Activated T-helper 17 cell treated with anti-CD3 and anti-CD28 coated beads, Interleukin-2, amount 50 U/mL, for 72 hours (primary cell): ENCODE measurements at places on chromosomes 2 and 18. TPM values are rescaled to one million over a fixed set of nuclear protein-coding genes. Genes with fewer than 3 reads are reported as not detected.
A peak's percentile ranks its signal among the peaks of the same experiment; 100 is the strongest.

- no peak overlapping the region for H3K27ac ChIP-seq
- no peak overlapping the region for H3K4me3 ChIP-seq
- H3K4me1 ChIP-seq = no peaks in the 10 kb centered on the region
- no peaks in the 10 kb centered on the region for H3K36me3 ChIP-seq
- ATAC-seq = no peak
Observed at GRCh38 chr2:80748592-80748991, 444.0 kb upstream of the LRRTM1 start.

DNA sequence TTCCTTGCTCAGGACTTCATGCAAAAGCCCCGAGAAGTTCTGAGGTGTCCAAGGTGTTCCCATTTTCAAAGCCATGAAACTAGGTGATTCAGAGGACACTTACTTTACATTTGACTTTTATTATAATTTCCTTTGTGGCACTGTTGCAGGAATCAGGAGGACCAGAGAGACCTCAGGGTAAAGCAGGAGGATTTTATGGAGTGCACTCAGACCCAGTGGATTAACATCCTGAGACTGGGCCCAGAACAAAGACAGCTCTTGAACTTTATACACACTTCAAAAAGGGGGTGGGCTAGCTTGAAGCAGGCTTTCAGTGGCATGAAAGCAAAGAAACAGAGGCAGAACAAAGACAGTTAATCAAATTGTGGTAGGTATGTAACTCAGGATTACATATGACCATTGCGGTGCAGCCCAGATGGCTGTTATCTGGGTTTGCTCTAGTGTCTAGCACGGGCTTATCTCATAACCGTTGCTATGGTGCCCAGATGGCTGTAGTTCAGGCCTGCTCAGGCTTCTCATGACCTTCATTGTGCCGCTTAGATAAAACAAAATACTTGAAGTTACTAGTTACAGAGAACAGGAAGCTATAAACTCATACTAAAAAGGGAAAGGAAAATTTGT lies 39.4 kb downstream of the TMEM182 start:
- H3K27ac ChIP-seq = no peak overlapping the region
- H3K4me1 ChIP-seq = peaks cover 8% of the 10 kb centered on the region
- ATAC-seq = no peak

DNA sequence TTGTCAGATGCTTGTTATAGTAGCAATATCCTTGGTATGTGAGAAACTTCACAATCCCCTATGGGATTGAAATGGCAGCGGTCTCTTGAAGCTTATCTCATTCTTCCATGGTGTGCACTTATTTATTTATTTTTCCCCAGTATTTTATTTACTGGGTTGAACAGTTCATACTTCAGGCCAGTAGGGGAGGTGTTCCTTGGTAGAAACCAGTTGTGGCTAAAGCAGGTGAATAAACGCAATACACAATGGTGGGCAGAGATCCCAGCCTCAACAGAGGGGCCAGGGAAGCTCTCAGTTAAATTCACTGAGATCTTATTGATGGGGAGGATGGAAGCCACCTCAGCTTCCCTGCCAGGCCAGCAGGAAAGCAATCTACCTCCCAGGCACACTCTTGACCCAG lies 93.7 kb upstream of the SRD5A2 start:
- H3K36me3 ChIP-seq = no peaks in the 10 kb centered on the region
- H3K27ac ChIP-seq = no peak overlapping the region
- ATAC-seq = no peak

DES gene
- total RNA-seq = not detected

DNA sequence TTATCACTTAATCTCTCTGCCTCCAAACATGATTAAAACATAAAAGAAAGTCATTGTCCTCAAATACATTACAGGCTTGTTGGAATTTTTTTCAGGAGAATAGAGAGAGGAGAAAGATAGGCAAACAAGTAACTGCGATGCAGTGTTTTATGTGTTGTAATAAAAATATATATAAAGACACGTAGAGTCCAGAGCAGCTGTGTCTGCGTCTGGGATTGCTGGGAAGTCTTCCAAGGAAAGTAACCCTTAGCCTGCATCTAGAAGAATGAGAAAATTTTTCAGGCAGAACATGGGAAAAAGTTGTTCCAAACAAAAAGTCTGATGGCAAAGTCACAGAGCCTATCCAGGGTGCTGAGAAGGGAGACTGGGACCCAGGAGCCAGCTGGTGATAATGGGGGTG lies 91.8 kb upstream of the ST6GAL2 start:
- H3K27ac ChIP-seq = no peak overlapping the region
- no peak for ATAC-seq
- no peak overlapping the region for H3K4me3 ChIP-seq

- H3K27me3 ChIP-seq = peaks cover 4% of the 10 kb centered on the region
- ATAC-seq = no peak
- H3K4me3 ChIP-seq = no peak overlapping the region
Observed at GRCh38 chr2:100256416-100256815, 65.9 kb downstream of the LONRF2 start.

DNA sequence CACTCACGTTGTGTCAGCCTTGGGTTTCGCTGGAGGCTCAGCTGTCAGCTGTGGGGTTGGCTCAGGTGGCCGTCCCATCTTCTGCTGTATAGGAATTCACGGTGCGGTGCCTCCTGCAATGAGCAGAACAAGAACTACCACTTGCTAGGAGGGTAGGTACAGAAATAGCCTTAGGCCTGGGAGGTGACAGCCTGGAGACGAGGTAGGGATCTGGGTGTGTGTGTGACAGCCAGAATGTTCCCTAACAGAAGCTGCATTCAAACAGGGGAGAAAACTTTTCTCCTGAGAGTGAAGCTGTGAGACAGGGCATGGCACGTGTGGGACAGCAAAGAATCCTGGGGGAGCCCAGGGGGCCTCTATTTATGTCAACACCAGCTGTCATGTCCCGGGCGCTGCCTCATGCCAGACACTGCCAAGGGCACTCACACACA lies 8.4 kb upstream of the MAL start:
- ATAC-seq = no peak
- no peaks in the 10 kb centered on the region for H3K36me3 ChIP-seq
- no peaks in the 10 kb centered on the region for H3K27me3 ChIP-seq
- no peak overlapping the region for H3K27ac ChIP-seq
- H3K4me1 ChIP-seq = no peaks in the 10 kb centered on the region

GAREM2 gene
- total RNA-seq = 2.1 TPM

DNA sequence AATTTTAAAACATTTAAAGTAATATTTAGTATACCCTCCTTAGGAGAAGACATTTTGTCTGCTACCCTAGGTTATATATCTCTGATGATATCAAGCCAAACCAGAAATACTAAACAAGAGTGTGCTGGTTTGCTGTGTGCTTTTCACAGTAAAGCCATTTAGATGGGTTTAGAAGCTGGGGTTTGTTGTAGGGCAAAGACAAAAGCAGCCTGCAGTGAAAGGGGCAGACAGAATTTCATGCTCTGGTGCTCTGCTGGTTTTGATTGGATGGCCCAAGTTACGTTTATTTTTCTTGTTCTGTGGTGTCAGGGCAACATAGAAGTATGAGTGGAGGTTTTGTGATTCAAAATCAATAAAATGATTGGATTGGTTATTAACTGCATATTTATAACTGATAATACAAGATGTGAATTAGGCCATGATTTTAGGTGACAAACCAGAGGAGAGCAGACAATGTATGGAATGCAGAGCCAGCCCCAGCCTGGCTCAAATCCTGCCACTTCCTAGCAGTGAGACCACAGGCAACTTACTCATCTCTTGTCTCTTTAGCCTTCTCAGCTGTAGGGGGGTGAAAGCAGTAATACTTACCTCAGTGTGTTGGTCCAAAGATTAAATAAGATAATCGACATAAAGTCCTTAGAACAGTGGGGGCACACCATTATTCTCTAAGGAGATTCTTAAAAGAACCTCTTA lies 30.9 kb upstream of the IER3IP1 start:
- H3K4me3 ChIP-seq = no peak overlapping the region
- ATAC-seq = no peak
- H3K27ac ChIP-seq = no peak overlapping the region
- H3K27me3 ChIP-seq = peaks cover 27% of the 10 kb centered on the region

DNA sequence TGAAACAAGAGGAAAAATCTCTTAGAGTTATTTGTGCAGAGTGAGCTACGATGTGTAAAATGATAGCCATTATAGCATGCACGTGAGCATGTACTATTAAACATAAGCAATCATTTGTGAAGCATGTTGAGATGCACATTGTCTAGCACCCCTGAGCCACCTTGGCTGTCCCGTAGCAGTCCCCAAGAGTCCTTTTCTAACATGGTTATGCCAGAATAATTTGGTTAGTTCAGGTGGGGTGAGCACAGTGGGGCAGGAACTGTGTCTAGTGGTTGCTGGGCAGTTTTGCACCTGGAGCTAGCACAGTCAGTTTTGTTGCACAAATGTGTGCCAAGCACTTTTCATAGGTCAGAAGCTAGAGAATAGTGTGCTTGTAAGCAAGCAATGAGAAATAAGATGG lies 809.8 kb downstream of the RNF144A start:
- H3K36me3 ChIP-seq = peaks cover 40% of the 10 kb centered on the region
- H3K4me3 ChIP-seq = peak overlapping the region; percentile 68

- no peak for ATAC-seq
- no peaks in the 10 kb centered on the region for H3K27me3 ChIP-seq
Observed at GRCh38 chr2:103484906-103485305, 723.1 kb downstream of the TMEM182 start.

MC4R gene
- not detected for total RNA-seq

GRCh38 chr2:39154944-39155343 lies 34.1 kb upstream of the SOS1 start:
- H3K27ac ChIP-seq = no peak overlapping the region

DNA sequence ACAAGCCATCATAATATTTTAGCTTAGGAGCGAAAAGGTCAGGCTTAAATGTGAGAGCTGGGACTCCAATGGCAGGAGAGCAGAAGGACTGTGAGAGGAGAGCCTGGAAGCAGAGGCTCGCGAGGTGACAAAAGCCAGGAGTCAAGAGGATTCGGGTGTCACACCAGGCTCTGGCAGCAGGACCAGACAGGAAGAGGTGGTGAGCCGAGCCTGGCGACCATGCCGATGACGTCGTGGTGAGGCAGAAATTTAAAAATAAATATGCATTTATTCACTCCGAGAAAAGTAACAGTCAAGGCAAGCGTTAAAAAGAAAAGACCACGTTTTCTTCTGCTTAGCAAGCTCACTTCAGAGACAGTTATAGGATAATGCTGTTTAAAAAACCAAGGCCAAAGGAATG lies 31.3 kb upstream of the ZNF236 start:
- peaks cover 9% of the 10 kb centered on the region for H3K27me3 ChIP-seq
- H3K4me3 ChIP-seq = no peak overlapping the region
- no peak for ATAC-seq
- no peak overlapping the region for H3K27ac ChIP-seq
- no peaks in the 10 kb centered on the region for H3K36me3 ChIP-seq

DNA sequence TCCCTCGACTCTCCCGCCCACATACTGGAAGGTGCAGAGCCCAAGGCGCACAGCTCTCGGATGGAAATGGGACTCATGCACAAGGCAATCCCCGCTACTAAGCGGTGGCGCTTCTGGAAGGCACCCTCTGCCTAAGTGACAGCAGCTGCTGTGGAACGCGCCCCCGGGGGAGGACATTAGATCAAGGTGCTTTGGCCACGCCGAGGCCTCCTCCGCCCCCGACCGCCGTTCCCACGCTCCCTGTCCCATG lies 202 bp downstream of the MCEE start:
- H3K27ac ChIP-seq = no peak overlapping the region
- H3K4me3 ChIP-seq = no peak overlapping the region
- peak; percentile 66 for ATAC-seq
- H3K4me1 ChIP-seq = peaks cover 4% of the 10 kb centered on the region

GRCh38 chr2:62197011-62197924 lies 1.4 kb downstream of the B3GNT2 start:
- peak overlapping the region; percentile 81 for H3K4me3 ChIP-seq
- H3K27ac ChIP-seq = peak overlapping the region; percentile 67
- H3K36me3 ChIP-seq = peaks cover 17% of the 10 kb centered on the region
- peaks cover 38% of the 10 kb centered on the region for H3K4me1 ChIP-seq

DNAJC5G gene
- total RNA-seq = not detected

DNA sequence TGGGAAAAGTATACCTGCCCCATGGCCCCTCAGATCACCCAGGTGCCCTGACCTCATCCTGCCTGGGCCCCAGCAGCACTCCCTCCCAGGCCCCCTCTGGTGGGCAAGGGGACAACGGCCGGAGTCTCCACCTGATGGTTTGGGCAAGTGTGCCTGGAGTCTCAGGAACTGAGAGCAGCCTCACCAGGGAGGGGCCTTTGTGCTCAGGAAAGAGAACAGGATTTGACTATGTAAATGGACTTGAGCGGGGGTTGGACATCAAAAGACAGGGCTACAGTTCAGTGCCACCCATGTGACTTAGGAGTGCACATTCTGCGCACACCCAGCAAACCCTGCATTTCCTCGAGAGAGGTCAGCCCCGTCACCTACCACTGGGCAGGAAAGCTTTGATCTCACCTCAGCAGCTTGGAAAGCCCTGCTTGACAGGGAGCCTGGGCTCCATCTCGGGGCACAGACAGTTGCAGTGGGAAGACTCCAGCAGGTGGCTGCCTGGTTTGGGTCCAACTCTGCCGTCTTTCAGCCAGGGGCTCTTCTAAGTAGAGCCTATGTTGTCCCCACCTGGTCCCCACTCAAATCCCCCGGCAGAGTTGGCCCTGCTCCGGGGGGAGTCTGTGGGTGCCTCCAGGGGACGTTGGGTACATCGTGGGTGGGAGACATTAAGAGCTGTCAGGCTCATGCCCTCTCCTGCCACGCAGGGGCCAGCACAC lies 3.3 kb downstream of the INPP5D start:
- peak overlapping the region; percentile 95 for H3K27ac ChIP-seq
- no peaks in the 10 kb centered on the region for H3K27me3 ChIP-seq

GRCh38 chr2:61689568-61689967 lies 151.4 kb upstream of the XPO1 start:
- H3K4me3 ChIP-seq = no peak overlapping the region
- ATAC-seq = no peak
- H3K36me3 ChIP-seq = no peaks in the 10 kb centered on the region
- H3K4me1 ChIP-seq = peaks cover 4% of the 10 kb centered on the region
- no peaks in the 10 kb centered on the region for H3K27me3 ChIP-seq
- H3K27ac ChIP-seq = no peak overlapping the region

- H3K27me3 ChIP-seq = no peaks in the 10 kb centered on the region
- H3K4me1 ChIP-seq = peaks cover 10% of the 10 kb centered on the region
- peaks cover 95% of the 10 kb centered on the region for H3K36me3 ChIP-seq
Observed at GRCh38 chr2:43576981-43577892, 18.6 kb downstream of the THADA start.

- peak overlapping the region; percentile 67 for H3K4me3 ChIP-seq
- peaks cover 78% of the 10 kb centered on the region for H3K4me1 ChIP-seq
- peak overlapping the region; percentile 65 for H3K27ac ChIP-seq
- ATAC-seq = peak; percentile 77
Observed at GRCh38 chr18:47901624-47902362, 28.7 kb downstream of the SMAD2 start.
